Left ventricle myocardium inferior (tissue), 1 donor: ENCODE measurements at places on chromosomes 7 and 10.

GRCh38 chr7:155795401-155795800 is 16.9 kb downstream of the SHH start:
- no peaks in the 10 kb centered on the region for H3K36me3 ChIP-seq
- H3K4me3 ChIP-seq, result no peak overlapping the region
- DNase-seq, result no peak
- H3K27ac ChIP-seq, result no peak overlapping the region
- H3K4me1 ChIP-seq, result peaks cover 12% of the 10 kb centered on the region

- DNase-seq, result no peak
- no peaks in the 10 kb centered on the region for H3K27me3 ChIP-seq
- no peaks in the 10 kb centered on the region for H3K36me3 ChIP-seq
Measured at GRCh38 chr7:136640977-136641376, 227.5 kb upstream of the CHRM2 start.

DNA sequence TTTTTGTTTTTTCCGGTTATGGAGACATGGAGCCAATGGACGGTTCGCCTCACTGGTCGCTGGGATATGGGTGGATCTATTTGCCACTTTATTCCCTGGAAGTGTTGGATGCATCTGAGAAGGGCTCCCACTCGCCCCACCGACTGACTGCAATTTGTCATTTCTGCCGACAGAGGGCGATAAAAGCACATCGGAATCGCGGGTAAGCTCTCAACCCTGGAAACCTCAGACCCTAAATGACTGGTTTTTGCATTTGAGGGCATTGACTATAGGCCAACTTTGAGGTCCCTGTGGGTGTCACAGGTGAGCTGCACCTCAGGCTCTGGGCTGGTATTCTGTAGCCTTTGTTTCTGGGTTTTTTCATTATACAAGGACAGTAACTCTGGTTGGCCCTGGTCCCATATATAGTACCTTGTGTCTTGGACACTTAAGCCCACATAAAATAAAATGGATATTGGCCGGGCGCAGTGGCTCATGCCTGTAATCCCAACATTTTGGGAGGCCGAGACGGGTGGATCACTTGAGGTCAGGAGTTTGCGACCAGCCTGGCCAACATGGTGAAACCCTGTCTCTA is 11.9 kb upstream of the OPALIN start:
- H3K4me3 ChIP-seq, result no peak overlapping the region
- H3K27me3 ChIP-seq, result no peaks in the 10 kb centered on the region
- no peak overlapping the region for H3K27ac ChIP-seq
- peaks cover 34% of the 10 kb centered on the region for H3K4me1 ChIP-seq

GRCh38 chr7:29086545-29086944 is 59.8 kb downstream of the CPVL start:
- H3K4me1 ChIP-seq, result peaks cover 40% of the 10 kb centered on the region
- H3K27ac ChIP-seq, result no peak overlapping the region
- no peaks in the 10 kb centered on the region for H3K36me3 ChIP-seq
- H3K4me3 ChIP-seq, result no peak overlapping the region

- H3K4me1 ChIP-seq, result peaks cover 12% of the 10 kb centered on the region
- no peaks in the 10 kb centered on the region for H3K27me3 ChIP-seq
- no peak overlapping the region for H3K27ac ChIP-seq
- H3K4me3 ChIP-seq, result no peak overlapping the region
- no peaks in the 10 kb centered on the region for H3K36me3 ChIP-seq
- no peak for DNase-seq
Measured at GRCh38 chr10:88525371-88526069, 57.6 kb downstream of the RNLS start.

DNA sequence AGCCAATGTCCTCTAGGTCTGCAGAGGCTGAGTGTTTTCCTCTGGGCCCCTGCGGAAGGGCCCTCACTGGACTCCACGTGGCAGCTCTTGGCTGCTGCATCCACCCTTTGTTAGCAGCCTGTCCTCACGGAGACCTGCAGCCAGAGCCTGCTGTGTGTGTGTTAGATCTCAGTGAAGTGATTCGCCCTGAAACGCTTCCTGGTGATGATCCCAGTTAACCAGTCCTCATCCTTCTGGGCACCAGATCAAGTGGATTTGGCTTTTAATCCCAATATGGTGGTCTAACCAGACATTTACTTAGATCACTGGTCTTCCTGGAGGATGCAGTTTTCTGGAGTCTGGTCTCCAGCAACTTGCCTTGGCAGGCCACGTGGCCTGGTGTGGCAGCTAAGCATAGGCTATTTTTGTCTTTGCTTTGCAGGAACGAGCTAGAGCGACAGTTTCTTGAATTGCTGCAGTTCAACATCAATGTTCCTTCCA is 39.5 kb upstream of the GJD4 start:
- peaks cover 38% of the 10 kb centered on the region for H3K36me3 ChIP-seq
- no peaks in the 10 kb centered on the region for H3K27me3 ChIP-seq
- H3K4me1 ChIP-seq, result peaks cover 69% of the 10 kb centered on the region
- H3K27ac ChIP-seq, result peak overlapping the region; percentile 71

DNA sequence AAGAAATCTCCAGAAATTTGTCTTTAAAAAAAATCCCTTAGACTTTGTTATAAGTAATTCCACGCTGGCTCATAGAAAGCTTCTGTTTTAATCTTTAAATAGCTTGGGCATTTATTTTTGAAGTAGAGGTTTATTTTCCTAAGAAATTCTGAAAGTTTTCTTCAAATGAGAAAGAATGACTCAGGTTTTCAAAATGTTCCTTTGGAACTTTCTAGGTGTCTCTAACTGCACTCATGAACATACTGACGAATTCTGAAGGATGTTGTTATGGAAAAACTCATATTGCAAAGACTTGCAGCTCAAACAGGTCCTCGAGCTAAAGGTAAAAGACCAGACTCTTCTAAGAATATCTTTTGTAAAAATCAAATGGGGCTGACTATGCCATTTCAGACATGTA is 10.7 kb downstream of the DGKI start:
- no peaks in the 10 kb centered on the region for H3K27me3 ChIP-seq
- no peak overlapping the region for H3K4me3 ChIP-seq
- no peaks in the 10 kb centered on the region for H3K4me1 ChIP-seq
- no peak for DNase-seq
- no peaks in the 10 kb centered on the region for H3K36me3 ChIP-seq

DNA sequence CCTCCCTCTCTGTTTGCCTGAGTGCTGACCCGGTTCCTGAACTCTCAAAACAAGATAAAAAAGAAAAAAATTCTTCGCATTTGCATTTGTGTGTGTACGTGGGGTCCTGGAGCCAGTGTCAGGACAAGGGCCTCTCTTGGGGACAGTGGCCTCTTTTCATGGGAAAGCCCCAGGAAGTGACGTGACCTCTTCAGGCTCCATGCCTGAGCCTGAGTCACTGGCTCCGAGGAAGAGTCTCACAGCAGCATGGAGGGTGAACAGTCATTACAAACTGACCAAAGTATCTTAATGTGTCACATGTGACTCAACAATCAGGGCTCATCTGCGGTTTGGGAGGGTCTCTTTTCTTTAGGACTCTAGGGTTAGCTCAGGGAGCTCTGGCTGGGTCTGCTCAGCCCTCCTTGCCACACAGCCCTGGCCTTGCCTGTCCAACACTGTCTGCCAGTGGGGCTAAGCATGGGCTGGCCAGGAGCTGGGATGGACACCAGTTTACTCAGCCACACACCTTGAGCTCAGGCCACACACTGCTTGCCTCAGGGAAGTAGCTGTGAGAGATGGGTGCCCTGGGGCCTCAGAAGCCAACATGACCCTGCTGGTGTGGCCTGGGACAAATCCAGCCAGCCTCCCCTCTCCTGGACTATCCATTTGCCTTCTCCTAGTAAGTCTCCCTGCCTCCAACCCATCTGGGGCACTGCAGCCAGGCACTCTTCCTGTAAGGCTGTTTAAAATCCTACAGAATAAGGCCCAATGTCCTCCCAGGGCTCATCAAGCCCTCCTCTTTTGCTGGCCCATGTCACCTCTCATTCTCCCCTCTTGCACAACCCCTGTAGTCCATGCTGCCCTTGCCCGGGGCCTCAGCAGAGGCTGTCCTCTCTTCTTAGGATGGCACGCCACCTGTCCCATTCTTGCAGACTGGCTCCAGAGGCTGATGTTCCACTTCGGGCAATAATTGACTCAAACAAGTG is 10.5 kb downstream of the TMEM273 start:
- H3K36me3 ChIP-seq, result no peaks in the 10 kb centered on the region
- peak overlapping the region; percentile 34 for H3K4me3 ChIP-seq
- no peaks in the 10 kb centered on the region for H3K27me3 ChIP-seq

GRCh38 chr10:359093-359492 is 223.8 kb downstream of the ZMYND11 start:
- H3K36me3 ChIP-seq, result peaks cover 92% of the 10 kb centered on the region
- H3K4me3 ChIP-seq, result no peak overlapping the region
- H3K27me3 ChIP-seq, result no peaks in the 10 kb centered on the region
- DNase-seq, result no peak
- no peak overlapping the region for H3K27ac ChIP-seq

DNA sequence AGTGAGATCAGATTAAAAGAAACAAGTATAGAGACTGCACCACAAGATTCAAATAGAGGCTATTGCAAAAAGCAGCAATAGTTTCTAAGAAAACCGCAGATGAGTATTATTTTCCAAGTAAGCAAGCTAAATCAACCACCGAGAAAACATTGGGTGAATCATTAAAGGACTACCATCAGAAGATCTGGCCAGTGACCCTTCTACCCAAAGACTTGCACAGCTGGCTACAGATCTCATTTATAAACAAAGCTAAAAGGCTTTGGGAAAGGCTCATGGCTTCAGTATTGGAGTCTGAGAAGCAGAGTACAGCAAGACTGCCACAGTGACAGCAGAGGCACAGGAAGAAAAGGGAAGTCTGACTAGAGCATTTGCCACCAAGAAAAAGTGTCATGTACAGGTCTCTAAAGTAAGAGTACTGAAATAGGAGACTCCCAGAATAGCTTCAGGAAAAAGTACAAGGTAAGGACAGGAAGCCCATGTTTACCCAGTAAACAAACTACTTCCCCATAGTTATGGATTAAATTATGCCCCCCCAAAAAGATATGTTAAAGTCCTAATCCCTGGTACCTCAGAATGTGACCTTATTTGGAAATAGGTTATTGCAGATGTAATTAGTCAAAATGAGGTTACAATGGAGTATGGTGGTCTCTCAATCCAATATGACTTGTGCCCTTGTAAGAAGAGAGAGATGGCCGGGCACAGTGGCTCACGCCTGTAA is 19.0 kb downstream of the STEAP1 start:
- no peaks in the 10 kb centered on the region for H3K27me3 ChIP-seq
- no peaks in the 10 kb centered on the region for H3K4me1 ChIP-seq
- no peak for DNase-seq
- no peaks in the 10 kb centered on the region for H3K36me3 ChIP-seq
- no peak overlapping the region for H3K4me3 ChIP-seq

DNA sequence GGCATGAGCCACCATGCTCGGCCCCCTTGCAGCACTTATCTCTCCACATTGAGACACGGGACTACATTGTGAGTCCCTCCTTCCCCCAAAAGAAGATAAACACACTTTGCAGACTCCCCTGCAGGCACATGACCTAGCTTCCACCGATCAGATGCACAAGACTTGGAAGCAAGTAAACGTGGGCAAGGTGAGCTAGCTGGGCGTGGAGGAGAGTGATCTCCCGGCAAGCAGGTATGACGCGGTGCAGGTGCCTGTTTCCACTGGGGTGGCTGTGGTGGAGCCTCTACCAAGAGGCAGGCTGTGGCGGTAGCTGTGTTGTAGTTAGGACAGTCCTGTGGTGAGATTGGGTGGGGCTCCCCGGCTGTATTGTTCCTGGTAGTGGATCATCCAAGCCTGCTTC is 7.7 kb upstream of the COMTD1 start:
- H3K27me3 ChIP-seq, result no peaks in the 10 kb centered on the region
- no peaks in the 10 kb centered on the region for H3K4me1 ChIP-seq
- no peak overlapping the region for H3K4me3 ChIP-seq
- DNase-seq, result no peak

GRCh38 chr7:137952426-137952805 is 49.5 kb downstream of the CREB3L2 start:
- DNase-seq, result no peak
- no peaks in the 10 kb centered on the region for H3K27me3 ChIP-seq
- H3K4me3 ChIP-seq, result no peak overlapping the region
- H3K27ac ChIP-seq, result no peak overlapping the region
- no peaks in the 10 kb centered on the region for H3K36me3 ChIP-seq

DNA sequence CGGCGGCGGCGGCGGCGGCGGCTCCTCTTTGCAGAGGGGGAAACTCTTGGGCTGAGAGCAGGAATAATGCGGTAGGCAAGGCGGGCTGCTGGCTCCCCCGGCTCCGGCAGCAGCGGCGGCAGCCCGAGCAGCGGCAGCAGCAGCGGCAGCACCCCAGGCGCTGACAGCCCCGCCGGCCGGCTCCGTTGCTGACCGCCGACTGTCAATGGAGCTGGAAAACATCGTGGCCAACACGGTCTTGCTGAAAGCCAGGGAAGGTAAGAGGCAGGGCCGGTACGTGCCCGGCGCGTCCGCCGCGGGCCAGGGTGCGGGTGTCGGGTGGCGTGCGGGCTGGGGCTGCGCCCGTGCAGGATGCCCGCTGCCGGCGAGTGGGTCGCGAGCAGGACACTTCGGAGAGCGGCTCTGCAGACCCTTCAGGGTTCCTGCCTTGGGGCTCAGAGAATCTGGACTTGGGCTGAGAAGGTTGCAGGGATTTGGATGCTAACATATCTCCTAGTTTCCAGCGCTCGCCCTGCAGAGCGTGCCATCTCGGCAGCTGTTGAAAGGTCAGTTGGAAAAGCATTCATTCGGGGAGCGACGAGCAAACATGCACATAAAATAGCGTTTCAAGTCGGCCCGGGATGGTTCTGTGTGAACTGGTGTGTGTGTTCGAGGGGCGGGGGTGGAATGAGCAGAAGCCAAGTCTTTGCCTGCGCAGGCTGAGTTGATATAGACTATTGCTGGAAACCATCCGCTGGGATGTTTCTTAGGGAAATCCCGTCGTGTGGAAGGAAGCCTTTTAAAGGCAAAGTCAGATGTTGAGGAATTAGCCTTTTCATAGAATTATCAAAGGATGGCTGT is 562 bp downstream of the GRK5 start:
- peak overlapping the region; percentile 97 for H3K27ac ChIP-seq
- H3K4me1 ChIP-seq, result peaks cover 70% of the 10 kb centered on the region
- DNase-seq, result peak; percentile 47
- no peaks in the 10 kb centered on the region for H3K27me3 ChIP-seq
- H3K36me3 ChIP-seq, result peaks cover 6% of the 10 kb centered on the region

- no peaks in the 10 kb centered on the region for H3K36me3 ChIP-seq
- no peak overlapping the region for H3K4me3 ChIP-seq
- H3K27ac ChIP-seq, result no peak overlapping the region
- no peak for DNase-seq
- H3K4me1 ChIP-seq, result no peaks in the 10 kb centered on the region
- H3K27me3 ChIP-seq, result peaks cover 5% of the 10 kb centered on the region
Measured at GRCh38 chr7:23544913-23545354, 13.2 kb upstream of the TRA2A start.

GRCh38 chr10:34759161-34759836 is 55.8 kb downstream of the PARD3 start:
- H3K4me1 ChIP-seq, result peaks cover 65% of the 10 kb centered on the region
- no peaks in the 10 kb centered on the region for H3K36me3 ChIP-seq
- no peak overlapping the region for H3K4me3 ChIP-seq
- no peaks in the 10 kb centered on the region for H3K27me3 ChIP-seq
- H3K27ac ChIP-seq, result peak overlapping the region; percentile 73
